Neuronal stem cell (in vitro differentiated cells): ENCODE measurements at places on chromosomes 11 and 22.

DNA sequence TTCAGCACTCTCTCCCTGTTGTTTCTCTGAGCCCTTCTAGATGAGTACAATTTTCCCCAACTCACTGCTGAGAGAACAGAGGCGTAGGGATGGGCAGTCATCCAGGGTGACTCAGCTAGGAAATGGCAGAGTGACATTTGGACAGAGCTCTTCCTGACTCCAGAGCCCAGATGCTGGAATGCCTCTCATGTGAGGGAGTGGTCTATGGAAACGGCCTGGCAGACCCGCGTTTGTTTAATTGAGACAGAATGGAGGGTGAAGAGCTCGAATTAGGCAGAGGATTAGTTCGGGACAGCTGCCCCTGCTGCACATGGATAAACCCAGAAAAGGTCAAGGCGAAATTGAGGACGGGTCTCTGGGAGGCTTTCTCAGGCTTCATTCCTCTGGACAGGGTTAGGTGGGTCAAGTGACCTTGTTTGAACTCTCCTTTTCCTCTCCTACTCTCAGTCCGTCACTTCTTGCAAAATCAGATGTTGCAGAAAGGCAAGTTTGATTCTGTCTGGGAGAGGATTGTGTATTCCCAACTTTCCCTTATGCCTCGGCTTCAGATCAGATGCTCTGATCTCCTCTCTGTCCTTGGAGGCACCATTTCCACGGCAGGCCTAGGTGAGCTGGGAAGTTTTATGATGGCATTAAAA lies 7.6 kb upstream of the LMO2 start:
- no peak overlapping the region for H3K4me3 ChIP-seq
- no peaks in the 10 kb centered on the region for H3K36me3 ChIP-seq
- peaks cover 30% of the 10 kb centered on the region for H3K27me3 ChIP-seq
- H3K4me1 ChIP-seq = peaks cover 2% of the 10 kb centered on the region
- no peak overlapping the region for H3K27ac ChIP-seq

- no peaks in the 10 kb centered on the region for H3K27me3 ChIP-seq
- DNase-seq = no peak
- H3K27ac ChIP-seq = no peak overlapping the region
- H3K36me3 ChIP-seq = peaks cover 37% of the 10 kb centered on the region
- peaks cover 55% of the 10 kb centered on the region for H3K4me1 ChIP-seq
- H3K4me3 ChIP-seq = no peak overlapping the region
These were observed 4.7 kb downstream of the FADS2 start for GRCh38 chr11:61832754-61833153.

DNA sequence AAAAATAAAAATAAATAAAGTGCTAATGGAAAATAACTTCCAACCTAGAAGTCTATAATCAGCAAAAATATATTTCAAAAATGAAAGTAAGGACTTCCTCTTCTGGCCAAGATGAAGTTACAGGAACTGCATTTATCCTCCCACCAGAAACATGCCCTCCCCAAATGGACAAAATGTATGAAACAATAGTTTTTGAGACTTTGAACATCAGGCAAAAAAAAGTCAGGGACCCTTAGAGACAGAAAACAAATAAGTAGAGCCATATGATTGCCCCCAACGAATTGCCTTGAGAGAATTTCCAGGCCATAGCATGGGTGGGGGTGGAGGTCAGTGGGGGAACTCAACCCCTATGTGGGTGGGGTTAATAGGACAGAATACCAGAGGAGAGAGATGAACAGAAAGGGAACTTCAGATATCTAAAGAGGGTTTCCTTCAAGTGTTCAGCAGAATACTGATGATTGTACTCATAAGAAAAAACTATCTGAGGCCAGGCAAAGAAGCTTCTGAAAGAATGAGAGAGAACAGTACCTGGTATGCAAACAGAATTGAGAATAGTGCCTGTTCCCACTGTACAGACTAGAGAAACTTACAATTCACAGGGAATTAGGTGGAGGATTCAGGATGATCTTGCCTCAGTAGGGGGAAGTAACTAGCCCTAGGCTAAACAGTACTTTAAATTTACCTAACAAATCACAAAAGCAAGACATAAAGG lies 26.6 kb upstream of the IL10RA start:
- no peak overlapping the region for H3K27ac ChIP-seq
- DNase-seq = no peak
- H3K4me1 ChIP-seq = no peaks in the 10 kb centered on the region
- no peaks in the 10 kb centered on the region for H3K27me3 ChIP-seq
- no peaks in the 10 kb centered on the region for H3K36me3 ChIP-seq

- H3K36me3 ChIP-seq = no peaks in the 10 kb centered on the region
- H3K4me1 ChIP-seq = no peaks in the 10 kb centered on the region
- H3K4me3 ChIP-seq = no peak overlapping the region
- H3K27me3 ChIP-seq = no peaks in the 10 kb centered on the region
- no peak overlapping the region for H3K27ac ChIP-seq
- no peak for DNase-seq
These were observed 92.7 kb upstream of the TIMP3 start for GRCh38 chr22:32708830-32709229.

DNA sequence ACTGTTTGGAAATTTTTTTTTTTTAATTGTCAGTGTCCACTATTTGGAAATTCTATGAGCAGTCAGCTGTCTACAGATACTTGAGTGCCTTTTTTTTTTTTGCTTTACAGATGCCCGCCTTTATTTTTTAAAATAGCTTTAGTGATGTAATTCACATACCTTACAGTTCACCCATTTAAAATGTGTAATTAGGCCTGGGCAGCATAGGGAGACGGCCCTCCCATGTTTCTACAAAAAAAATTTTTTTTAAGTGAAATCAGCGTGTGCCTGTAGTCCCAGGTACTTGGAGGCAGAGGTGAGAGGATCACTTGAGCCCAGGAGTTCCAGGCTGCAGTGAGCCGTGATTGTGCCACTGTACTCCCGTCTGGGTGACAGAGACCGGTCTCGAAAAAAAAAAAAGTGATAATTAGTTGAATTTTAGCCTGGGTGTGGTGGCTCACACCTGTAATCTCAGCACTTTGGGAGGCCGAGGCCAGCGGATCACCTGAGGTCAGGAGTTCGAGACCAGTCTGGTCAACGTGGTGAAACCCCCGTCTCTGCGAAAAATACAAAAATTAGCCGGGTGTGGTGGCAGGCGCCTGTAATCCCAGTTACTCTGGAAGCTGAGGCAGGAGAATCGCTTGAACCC lies 1.5 kb downstream of the ZNF143 start:
- H3K27me3 ChIP-seq = no peaks in the 10 kb centered on the region
- no peak for DNase-seq
- no peak overlapping the region for H3K4me3 ChIP-seq
- H3K36me3 ChIP-seq = no peaks in the 10 kb centered on the region

GRCh38 chr11:93501856-93502255 lies 41.3 kb downstream of the SMCO4 start:
- no peaks in the 10 kb centered on the region for H3K4me1 ChIP-seq
- H3K27ac ChIP-seq = no peak overlapping the region
- DNase-seq = no peak
- peaks cover 3% of the 10 kb centered on the region for H3K36me3 ChIP-seq
- no peaks in the 10 kb centered on the region for H3K27me3 ChIP-seq

- no peak overlapping the region for H3K4me3 ChIP-seq
- DNase-seq = no peak
These were observed 5.4 kb downstream of the FJX1 start for GRCh38 chr11:35623621-35624168.

DNA sequence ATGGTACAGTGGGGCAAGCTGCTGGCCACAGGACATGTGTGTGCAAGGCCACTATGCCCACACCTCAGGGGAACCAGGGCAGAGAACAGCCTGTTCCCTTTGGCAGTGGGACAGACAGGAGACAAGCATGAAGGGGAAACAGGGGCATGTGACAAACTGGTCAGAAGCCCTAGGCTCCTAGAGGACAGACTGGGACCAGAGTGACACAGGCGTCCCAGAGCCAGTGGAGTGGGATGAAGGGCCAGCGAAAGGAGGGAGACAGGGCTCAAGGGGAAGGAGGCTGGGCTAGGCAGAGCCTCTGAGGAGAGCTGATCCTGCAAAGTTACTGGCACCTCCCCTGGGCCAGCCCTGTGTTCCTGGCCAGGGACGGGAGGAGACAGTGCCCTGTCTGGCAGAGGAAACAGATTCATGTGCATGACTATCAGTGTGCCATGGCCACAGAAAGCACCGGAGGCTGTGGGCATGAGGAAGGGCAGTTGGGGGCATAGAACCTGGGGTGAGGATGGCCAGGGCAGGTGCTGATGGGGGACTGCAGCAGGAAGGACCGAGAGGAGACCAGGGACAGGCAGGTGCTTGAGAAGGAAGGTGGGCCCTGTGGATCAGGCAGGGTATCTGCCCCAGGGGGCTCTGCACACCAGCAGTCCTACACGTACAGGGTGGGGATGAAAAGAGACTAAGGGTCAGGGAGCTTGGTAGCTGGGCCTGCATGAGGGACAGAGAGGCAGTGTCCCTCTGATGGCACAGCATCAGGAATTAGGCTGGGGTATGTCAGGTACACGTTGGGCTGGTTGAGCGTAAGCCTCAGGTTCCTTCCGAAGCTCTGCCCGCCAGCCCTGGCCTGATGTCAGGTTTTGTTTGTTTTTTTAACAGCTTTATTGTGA lies 9.8 kb downstream of the DERL3 start:
- peaks cover 3% of the 10 kb centered on the region for H3K4me1 ChIP-seq
- H3K36me3 ChIP-seq = peaks cover 96% of the 10 kb centered on the region
- no peaks in the 10 kb centered on the region for H3K27me3 ChIP-seq
- no peak for DNase-seq

DNA sequence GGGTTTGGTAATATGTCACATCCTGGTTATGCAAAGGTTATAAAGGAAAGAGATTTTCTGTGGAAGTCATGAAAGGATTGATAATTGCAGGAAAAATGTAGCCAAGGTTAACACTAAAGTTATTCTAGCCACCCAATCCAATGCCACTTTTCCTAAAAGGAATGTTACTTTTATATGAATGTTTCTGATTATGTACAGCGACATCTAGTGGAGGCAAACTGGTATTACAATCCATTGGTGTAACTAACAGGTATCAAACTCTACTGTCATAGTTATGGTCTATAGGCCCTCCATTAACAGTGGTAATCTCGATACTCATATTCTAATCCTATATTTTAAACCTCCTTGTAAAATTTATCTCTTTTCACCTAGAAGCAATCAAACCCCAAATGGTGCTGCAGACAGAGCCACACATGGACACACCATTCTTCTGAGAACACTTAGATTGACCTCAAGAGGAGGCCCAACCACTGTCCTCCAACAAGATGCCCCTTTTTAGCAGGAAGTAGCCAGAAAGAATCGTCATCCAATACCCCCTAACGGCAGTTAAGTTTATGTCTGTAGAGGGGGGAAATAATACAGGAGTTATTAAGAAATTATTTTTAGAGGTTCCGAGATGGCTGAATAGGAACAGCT lies 74.9 kb upstream of the RAG2 start:
- DNase-seq = no peak
- no peak overlapping the region for H3K27ac ChIP-seq

DNA sequence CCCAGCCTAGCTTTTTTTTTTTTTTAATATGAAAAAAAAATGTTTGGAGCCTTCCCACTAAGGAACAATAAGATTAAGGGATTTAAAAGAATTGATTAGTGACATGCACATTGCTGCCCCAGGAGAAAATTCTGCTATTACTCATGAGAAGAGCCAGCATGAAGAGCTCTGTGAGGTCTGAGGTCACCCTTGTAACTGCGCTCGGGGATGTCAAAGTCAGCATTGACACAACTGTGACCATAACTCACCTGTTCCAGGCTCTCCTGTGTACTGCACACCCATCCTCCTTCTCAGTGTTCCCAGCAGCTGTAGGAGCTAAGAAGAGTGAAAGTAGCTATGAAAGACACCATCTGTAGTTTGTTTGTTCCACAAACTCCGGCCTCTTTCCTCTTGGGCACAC lies 109.8 kb upstream of the FGF3 start:
- DNase-seq = no peak
- H3K36me3 ChIP-seq = no peaks in the 10 kb centered on the region
- no peak overlapping the region for H3K4me3 ChIP-seq
- no peak overlapping the region for H3K27ac ChIP-seq
- no peaks in the 10 kb centered on the region for H3K27me3 ChIP-seq

GRCh38 chr22:36979016-36979910 lies 40.0 kb downstream of the TST start:
- no peak overlapping the region for H3K4me3 ChIP-seq
- H3K27ac ChIP-seq = no peak overlapping the region
- no peaks in the 10 kb centered on the region for H3K36me3 ChIP-seq
- DNase-seq = no peak
- H3K4me1 ChIP-seq = peaks cover 4% of the 10 kb centered on the region

- H3K27ac ChIP-seq = no peak within 1 kb of the TSS
- no peak for DNase-seq
- no peaks in the 10 kb centered on the region for H3K4me1 ChIP-seq
These were observed at the start of gene CD3D for GRCh38 chr11:118342503-118343161. Gene CD3D, minus strand, starts transcription at chr11:118342705. Its CDS starts 98 bp downstream, at chr11:118342607.

DNA sequence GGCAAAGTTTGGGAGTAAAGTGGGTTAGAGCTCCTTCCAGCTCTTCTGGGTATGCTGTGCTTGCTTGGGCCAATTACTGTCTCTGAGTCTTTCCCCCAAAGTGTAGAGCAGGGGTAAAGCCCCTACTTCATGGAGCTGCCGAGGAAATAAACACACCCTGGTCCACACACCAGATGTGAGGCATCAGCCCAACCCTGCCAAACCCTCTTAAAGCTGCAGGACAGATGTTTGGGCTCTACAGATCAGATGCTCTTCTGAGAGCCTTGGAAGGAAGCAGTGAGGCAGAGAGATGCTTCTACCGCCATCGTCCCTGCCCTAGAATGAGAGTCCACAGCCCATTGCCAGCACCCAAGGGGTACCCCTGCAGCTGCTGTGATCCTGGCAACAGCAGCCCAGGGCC lies 64.7 kb downstream of the ELFN2 start:
- H3K4me1 ChIP-seq = peaks cover 12% of the 10 kb centered on the region
- no peaks in the 10 kb centered on the region for H3K27me3 ChIP-seq
- no peak overlapping the region for H3K27ac ChIP-seq
- no peak overlapping the region for H3K4me3 ChIP-seq
- H3K36me3 ChIP-seq = no peaks in the 10 kb centered on the region

GRCh38 chr22:49330421-49331222 lies 497.1 kb downstream of the BRD1 start:
- no peaks in the 10 kb centered on the region for H3K27me3 ChIP-seq
- no peak for DNase-seq
- H3K4me1 ChIP-seq = no peaks in the 10 kb centered on the region
- H3K4me3 ChIP-seq = no peak overlapping the region
- no peak overlapping the region for H3K27ac ChIP-seq
- no peaks in the 10 kb centered on the region for H3K36me3 ChIP-seq

GRCh38 chr11:128906185-128907050 lies 15.3 kb downstream of the KCNJ5 start:
- H3K27ac ChIP-seq = no peak overlapping the region
- peaks cover 48% of the 10 kb centered on the region for H3K27me3 ChIP-seq
- DNase-seq = no peak
- H3K36me3 ChIP-seq = no peaks in the 10 kb centered on the region
- H3K4me1 ChIP-seq = peaks cover 15% of the 10 kb centered on the region

DNA sequence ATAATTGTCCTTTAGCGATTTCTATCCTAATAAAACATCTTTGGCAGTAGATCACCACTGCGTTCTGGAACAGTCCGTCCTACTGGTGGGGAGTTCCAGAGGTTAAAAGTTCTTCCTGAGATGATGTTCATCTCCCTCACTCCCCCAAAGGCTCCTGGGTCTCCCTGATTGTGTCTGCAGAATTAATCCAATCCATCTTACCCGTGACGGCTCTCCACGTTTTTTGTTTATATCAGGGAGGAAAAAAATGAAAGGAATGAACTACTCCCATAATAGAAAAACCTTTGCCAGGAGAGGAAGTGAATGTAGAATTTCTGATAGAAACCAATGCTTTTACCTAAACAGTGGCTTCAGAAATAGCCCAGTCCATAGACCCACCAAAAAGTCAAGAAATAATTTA lies 81.6 kb downstream of the LARGE1 start:
- no peaks in the 10 kb centered on the region for H3K36me3 ChIP-seq
- H3K4me1 ChIP-seq = no peaks in the 10 kb centered on the region
- no peak overlapping the region for H3K4me3 ChIP-seq
- no peaks in the 10 kb centered on the region for H3K27me3 ChIP-seq
- no peak overlapping the region for H3K27ac ChIP-seq
- DNase-seq = no peak
